ENCODE measurements at places on chromosomes 6 and 20.

DNA sequence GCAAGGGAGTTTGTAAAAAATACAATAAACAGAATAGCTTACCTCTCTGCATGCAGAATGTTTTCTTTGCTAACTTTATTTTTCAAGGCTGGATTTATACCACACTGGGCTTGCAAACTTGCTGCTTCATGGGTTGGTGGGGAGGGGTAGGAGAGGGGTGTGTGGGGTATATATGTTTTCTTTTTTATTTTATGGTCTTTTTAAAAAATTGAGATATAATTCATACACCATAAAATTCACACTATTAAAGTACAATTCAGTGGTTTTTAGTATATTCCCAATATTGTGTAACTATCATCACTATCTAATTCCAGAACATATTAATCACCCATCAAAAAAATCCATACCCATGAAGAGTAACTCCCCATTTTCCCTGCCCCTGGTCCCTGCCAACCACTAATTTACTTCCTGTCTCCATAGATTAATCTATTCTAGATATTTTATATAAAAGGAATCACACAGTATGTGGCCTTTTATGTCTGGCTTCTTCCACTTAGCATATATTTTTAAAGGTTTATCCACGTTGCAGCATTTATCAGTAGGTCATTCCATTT lies 14.3 kb upstream of the TRPC4AP start:
- DNase-seq: no peak

DNA sequence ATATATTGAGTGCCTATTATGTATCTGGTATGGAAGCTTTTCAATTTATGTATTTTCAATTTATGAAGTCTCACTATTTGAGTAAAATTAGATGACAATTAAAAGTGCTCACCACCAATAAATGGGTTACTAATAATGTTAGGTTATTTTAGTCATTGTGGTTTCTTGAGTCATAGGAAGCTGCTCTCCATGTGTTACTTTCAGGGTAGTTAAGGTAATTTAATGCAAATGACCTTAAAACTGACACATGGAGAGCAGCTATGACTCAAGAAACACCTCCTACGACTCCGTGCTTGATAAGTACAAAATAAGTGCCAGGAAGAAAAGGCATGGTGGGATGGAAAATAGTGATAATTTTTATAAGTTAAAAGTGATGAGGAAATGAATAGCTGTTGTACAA lies 16.5 kb upstream of the TINAG start:
- DNase-seq: no peak

DNA sequence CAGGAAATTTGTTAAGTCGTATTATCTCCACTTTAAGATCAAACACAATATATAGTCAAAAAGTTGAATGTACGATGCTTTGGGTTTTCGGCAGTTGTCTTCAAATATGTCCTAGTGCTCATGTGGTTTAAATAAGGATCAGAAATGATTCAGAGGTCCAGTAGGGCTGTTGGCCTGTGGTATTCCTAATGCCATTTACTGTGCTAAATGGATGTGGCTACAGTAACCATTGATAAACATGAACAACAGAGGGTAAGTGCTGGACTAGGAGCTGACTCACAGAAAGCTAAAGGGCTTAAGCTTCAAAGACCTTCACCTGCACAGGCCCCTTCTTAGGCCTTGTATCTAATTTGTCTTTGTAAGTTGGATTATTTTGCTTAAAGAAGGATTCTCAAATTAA lies 80.5 kb upstream of the TPD52L1 start:
- no peak for DNase-seq

- peak; percentile 14 for DNase-seq
Observed at GRCh38 chr6:79544299-79544927, 7.2 kb upstream of the LCA5 start.

DNA sequence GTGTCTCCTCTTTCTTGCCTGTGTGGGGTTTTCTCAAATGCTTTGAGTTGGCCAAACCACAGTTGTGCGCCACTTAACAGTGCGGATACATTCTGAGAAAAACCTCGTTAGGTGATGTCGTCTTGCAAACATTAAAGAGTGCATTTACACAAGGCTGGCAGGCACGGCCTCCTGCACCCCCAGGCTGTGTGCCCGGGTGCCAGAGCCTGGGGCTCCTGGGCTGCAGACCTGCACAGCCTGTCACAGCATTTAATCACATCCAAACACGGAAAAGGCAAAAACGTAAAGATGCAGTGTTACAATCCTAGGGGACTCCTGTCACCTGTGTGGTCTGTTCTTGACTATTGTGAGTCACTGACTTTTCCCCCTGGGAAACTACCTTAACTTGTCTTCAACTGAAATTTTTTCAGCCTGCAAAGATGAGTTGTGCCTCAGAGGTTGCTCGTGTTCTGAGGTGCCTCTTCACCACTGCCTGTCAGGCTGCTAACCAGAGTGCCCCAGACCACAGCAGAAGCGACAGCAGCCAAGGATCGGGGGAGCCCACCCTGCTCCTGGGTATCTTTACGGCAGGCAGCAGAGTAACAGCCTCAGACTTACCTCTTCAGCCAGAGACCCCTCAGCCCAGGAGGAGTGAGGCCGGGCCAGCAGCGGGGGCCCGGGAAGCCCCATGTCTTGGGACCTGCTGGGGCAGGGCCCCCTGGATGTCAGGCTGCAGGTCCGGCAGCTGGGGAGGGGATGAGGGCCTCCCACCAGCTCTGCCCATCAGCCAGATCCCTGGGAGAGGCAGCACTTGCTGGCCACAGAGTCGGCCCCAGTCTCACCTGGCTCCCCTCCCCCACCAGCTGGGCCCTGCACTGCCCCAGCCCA lies 683 bp upstream of the C20orf204 start:
- no peak for DNase-seq

DNA sequence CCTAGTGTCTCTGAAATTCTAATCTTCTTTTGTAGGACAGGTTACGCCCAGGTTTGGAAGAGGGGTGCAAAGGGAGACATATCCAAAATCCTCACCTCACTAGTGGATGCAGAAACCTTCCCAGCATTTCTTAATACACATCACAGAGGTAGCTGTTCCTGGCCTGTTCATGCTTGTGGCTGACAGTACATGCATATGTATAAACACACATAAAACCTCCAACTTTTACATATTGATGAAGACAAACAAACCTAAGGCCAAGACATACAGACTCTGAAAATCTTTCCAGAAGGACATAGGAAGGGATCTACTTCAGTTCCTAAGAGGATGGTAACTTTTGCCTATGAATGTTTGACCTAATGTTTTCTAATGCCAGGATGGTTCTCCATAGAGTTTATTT lies 872.1 kb upstream of the FLRT3 start:
- no peak for DNase-seq

DNA sequence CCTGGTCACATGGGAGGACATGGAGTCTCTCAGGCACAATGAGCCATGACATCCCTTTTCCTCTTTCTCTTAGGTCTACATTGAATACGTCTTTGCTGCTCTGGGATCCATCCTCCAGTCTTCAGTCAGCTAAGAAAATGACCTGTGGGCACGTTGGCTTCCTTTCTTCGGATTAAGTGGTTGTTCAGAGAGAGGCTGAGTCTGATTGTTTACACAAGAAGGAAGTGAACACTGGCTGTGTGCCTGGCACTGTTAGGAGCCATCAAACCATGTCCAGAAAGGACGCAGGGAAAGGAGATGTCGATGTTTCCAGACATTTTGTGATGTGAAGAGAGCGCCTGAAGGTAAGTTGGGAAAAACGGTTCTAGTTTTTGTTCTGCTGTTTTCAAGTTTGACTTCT lies 309.9 kb upstream of the CDYL start:
- DNase-seq: no peak

GRCh38 chr6:147384737-147385710 lies 123.5 kb upstream of the SAMD5 start:
- no peak for DNase-seq

DNA sequence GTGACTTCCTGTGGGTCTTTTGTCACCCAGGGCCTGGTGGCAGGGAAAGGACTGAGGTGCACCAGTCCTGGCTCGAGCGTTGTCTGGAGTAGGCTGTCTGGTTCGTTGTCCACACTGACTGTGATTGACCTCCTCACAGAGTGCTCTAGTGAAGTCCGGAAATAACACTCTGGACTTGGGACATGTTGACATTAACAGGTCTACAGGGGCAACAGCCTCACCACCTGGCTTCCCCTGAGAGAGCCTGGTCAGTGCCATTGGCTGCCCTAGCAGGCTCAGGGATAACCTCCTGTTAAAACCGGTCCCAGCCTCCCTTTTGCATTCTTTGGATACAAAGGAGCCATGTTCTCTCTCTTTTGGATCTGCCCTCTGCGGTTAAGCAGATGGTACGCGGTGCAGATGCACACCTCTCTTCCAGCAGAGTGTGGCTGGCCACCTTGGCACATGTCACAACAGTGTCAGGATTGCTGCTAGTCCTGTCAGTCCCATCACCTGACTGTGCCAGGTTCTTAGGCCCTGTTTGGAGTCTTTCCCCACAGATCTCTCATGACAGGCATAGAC lies 46.2 kb downstream of the CDS2 start:
- no peak for DNase-seq

- no peak for DNase-seq
Observed at GRCh38 chr20:35363190-35363589, 48.6 kb downstream of the UQCC1 start.

DNA sequence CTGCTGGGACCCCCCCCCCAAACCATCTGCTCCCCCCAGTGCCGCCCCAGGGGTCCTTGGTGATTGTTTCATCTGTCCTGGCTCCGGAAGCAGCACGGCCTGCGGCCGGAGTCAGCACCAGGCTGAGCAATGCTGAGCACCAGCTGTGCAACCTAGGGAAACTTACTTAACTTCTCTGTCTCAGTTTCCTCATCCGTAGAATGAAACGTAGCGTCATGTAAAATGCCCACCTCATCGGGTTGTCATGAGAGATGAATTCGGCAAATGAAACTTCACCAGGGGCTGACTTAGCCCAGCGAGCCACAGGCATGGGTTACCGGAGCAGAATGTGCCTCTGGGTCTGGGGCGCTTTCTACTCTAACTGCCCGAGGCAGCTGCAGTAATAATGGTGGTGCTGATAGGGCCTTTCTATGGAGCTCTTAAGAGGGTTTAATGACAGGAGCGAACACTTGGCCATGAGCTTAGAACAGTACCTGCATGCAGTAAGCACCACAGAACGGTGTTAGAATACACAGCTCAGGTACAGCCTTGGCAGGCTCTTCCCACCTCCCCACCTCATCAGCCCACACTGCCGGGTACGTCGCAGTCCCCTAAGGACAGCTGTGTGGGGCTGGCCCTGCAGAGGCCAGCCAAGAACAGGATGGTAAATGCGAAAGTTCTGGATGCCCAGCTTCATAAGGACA lies 1.7 kb downstream of the THBS2 start:
- no peak for DNase-seq

- no peak for DNase-seq
Observed at GRCh38 chr20:13778827-13779226, 5.9 kb downstream of the ESF1 start.

GRCh38 chr6:25397406-25397805 lies 118.2 kb downstream of the CARMIL1 start:
- no peak for DNase-seq

DNA sequence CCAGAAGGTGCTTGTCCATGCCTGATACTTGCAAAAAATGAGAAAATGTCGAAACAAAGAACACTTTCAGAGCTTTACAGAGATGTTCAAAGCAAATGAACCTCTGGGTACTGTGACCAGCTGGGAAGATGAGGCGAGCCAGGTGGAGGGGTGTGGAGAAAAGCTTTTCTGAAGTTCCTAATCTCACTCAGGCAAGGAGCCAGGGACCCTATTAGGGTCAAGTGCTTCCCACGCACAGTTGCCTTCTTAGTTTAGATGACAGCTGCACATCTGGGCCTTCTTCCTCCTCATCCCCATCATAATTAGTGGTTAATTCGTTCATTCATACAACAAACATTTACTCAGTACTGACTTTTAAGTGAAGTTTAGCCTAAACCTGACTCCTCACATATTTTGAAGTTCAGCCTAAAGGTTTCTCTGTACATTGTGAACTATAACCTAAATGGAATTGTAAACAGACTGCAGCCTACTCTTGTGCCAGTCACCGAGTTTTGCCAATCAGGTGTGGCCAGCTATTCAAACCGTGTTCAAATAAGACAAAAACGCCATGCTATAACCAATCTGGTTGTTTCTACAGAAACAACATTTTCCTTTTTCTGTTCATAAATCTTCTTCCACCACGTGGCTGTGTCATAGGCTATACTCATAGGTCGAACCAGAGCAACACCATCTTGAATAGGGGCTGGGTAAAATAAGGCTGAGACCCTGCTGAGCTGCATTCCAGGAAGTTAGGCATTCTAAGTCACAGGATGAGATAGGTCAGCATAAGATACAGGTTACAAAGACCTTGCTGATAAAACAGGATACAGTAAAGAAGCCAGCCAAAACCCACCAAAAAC lies 19.3 kb upstream of the AHCY start:
- no peak for DNase-seq

DNA sequence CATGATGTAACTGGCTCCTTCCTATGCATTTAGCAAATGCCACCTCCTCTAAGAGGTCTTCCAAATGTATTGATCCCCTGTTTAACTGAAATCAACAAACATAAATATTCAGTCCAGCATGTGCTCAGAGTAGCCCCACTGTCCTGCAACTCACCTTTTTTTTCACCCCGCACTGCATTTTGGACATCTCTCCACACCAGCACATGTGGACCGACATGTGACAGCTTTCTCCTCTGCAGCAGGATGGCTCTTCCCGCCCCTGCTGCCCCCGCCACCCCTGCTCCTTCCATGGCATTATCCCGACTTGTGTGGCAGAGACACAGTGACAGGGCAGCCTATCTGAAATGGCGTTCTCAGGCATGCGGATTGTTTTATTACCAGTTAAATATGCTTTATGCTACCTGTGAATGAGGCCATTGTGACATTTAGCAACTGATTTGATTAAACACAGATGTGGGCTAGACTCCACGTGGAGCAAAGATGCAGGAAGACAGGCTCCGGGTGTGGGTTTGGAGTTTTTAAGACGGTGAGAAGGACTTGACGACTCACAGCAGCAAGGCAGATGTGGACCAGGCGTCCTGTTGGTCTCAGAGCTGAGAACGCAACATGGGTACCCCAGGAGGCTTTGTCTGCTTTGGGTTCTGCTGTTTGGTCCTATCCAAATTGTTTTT lies 161.2 kb downstream of the EYA2 start:
- DNase-seq: no peak

Measured in NCI-H1694 (cell line).